ENCODE measurements at places on chromosomes 1 and 21. TPM values are rescaled to one million over a fixed set of nuclear protein-coding genes. Genes with fewer than 3 reads are reported as not detected.

KIF21B gene
- polyA plus RNA-seq: 0.03 TPM

CYP4B1 gene
- not detected for polyA plus RNA-seq

SAMSN1 gene
- not detected for polyA plus RNA-seq

TCHHL1 gene
- not detected for polyA plus RNA-seq

OR2L2 gene
- polyA plus RNA-seq: not detected

RGSL1 gene
- not detected for polyA plus RNA-seq

OR2L8 gene
- polyA plus RNA-seq: not detected

UMODL1 gene
- not detected for polyA plus RNA-seq

Measured in fibroblast of lung (primary cell).